Esophagus squamous epithelium (tissue), 5 donors: ENCODE measurements at places on chromosomes 1 and 21. TPM values are rescaled to one million over a fixed set of nuclear protein-coding genes. Genes with fewer than 3 reads are reported as not detected.

Gene NR1I3
- total RNA-seq = not detected

DNA sequence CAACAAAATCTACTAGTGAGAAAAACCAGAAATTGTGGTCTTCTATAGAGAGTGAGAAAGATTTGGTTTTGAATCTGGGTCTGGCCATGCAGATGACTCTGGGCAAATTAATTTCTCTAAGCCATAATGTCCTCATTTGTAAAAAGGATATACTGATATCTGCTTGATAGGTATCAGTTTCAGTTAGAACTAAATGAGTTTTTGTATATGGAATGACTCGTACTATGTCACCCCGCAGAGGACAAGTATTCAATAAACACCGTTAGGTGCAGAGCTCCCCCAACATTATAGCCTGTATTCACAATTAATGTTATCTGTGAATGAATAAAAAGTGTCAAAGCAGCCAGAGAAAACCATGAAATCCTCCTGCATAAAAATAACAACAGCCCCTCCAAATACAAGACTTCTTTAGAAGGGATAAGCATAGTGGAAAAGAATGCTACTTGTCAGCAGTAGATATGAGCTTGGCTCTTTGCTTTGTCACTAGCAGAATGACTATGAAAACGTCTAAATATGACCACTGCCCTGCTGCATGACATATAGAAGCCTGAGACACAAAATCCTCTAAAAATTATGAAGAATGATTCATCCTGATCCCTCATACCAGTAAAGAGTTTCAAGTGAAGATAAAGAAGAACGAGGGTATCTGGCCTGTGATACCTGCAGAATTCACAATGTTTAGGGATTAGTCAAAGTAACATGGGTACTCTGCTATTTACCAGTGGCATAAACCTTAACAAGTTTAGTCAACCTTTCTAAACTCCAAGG is 17.8 kb downstream of the SCAF4 start:
- no peak for DNase-seq

- no peak for DNase-seq
Measured at GRCh38 chr1:70963374-70963773, 84.2 kb downstream of the PTGER3 start.

GRCh38 chr1:168397806-168398205 is 117.1 kb downstream of the TBX19 start:
- DNase-seq = no peak

GRCh38 chr1:4488018-4488417 is 166.4 kb upstream of the AJAP1 start:
- no peak for DNase-seq
